Femur (tissue), 1 donor: ENCODE measurements at places on chromosomes 1 and 21.

GRCh38 chr1:161997152-161997551 lies 26.5 kb downstream of the OLFML2B start:
- no peak for DNase-seq

DNA sequence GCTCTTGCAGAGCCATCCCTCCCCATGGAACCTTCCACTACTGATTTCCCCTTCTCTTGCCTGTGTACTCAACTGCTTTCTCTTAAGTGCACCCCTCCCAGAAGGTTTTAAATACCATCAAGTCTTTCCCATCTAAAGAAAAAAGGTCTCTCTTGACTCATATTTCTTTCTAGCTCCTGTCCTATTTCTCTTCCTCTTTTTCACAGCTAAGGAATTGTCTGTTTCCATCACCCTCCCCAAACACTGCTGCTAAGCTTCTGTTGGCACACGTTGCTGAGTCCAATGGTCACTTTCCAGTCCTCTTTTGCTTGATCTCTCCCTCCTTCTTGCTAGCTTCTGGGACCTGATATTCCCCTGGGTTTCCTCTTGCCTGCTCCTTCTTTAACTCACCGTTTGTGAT lies 13.3 kb upstream of the GNL2 start:
- no peak for DNase-seq

DNA sequence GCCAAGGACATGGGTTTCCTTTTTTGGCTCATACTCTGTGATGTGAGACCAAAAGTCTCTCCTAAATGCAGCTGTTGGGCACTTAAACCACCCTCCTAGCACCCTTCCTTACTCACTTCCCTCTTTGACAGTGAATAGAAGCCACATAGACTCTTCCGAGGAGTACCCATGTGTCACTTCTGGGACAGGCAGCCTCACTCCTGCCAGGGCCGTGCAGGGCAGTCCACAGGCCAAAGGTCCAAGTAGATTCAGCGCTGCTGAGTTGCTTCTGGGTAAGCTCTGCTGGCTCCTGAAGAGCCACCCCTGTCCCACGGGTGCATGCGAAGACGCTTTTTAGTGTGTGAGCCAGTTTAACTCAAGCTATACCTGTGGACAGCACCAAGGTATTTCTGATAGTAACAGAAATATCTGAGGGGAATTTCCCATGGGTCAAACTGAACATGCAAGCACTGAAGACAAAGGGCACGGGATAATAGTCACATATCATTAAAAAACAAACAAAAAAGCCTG lies 36.8 kb upstream of the BMP8B start:
- no peak for DNase-seq

- DNase-seq = peak; percentile 36
These were observed 656.4 kb downstream of the LTN1 start for GRCh38 chr21:28336314-28336713.

DNA sequence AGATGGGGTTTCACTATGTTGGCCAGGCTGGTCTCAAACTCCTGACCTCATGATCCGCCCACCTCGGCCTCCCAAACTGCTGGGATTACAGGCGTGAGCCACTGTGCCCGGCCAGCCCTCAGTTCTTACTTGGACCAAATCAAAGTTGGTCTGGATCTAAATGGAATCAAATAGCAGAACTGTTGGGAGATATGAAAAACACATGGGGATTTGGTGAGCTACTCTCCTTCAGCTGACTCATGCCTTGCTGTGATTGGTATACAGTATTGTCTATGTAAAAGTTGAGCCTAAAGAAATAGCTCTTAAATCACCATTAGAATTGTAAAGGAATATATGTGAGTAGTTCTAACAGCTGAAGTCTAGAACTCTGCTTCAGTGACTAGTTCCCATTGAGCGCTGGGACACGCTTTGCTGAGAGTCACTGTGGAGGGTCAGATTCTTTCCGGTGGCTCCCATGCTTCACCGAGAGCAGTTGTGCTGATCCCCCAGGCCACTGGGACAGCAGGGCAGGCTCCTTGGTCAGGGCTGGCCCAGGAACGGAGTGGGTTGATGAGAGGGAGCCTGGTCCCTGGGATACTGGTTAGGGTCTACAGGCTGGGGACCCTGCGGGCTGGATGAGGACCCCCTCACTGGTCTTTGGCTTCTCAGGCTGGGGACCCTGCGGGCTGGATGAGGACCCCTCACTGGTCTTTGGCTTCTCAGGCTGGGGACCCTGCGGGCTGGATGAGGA lies 14.0 kb downstream of the PKNOX1 start:
- no peak for DNase-seq

GRCh38 chr1:201042779-201043461 lies 19.4 kb upstream of the KIF21B start:
- peak; percentile 71 for DNase-seq

DNA sequence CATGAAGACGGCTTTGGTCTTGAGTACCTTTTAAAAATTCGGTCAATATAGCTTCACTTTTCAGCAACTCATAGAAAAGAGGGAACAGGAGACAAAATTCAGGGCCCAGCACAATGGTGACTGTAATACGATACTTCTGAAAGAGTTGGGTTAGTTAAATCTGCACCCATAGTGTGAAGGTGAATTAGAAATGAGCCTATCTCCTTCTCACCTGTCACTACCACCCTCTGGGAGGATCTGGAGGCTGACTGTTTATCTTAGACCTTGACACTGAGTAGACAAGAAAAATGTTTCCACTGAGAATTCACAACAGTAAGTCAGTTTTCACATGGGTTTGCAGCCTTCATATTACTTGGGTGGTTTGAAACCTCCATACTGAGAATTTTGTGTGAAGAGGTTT lies 57.9 kb upstream of the HMGB4 start:
- no peak for DNase-seq

DNA sequence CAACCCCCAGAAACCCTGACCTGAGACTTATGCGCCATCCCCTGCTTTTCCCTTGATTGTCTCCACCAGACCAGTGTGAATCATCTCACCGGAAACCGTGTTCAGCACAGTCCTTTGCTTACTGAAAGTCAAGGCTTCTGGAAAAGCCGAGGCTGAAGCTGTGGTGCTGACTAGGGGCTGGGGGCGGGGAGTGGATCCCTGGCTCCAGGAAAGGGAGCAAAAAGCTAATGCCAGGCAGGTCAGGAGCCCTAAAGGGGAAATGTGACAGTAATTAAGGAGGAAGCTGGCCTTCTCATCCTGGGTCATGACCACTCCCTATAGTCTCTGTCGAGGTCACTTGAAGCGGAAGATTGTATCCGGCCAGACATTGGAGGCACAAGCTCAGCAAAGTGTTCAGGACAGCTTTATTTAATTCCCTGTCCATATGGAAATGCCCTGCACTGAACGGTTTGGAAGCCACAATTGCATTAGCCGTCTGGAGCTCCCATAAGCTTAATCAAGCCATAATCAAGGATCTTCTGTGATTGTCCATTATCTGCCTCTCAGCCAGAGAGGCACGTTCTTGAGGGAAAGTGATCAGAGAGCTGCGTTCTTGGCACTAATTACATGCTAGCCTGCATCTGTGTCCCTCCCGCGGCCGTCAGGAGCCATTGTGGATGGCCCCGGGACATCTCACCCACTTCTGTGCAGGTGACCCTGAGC lies 403.6 kb downstream of the RRAGC start:
- no peak for DNase-seq

- no peak for DNase-seq
These were observed 45.8 kb upstream of the RC3H1 start for GRCh38 chr1:174068000-174068399.

DNA sequence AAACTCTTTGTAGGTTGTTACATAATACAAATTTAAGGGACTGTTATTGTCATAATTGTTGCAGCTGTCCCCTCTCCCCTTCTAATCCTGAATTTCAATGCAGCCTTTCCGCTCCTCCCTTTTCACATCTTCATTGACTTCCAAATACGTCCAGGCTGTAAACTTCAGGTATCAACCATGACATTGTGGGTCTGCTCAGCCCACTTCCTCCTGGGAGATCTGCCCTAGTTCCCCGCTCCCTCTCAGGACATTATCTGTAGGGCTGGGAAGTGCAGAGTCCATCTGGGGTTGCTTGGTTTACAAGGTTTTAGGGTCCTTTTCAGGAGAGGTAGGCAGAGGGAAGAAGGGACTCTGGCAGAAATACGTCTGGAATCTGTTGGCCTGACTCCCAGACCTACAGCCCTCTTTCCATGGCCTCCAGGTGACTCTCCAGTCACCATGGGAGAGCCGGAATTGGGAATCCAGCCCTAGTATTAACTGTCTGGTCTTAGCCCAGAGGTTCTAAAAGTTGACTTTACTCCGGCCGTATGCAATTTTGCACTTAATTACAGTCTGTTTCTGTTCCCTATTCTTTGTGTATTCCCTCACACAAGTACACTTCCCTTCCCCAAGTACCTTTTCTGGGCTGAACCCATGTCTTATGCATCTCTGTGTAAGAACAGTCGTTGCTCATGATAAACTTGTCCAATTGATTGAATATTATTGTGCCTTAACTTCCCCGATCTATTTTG lies 4.7 kb upstream of the DENND2D start:
- peak; percentile 12 for DNase-seq
